ENCODE measurements at places on chromosomes 3 and 15.

DNA sequence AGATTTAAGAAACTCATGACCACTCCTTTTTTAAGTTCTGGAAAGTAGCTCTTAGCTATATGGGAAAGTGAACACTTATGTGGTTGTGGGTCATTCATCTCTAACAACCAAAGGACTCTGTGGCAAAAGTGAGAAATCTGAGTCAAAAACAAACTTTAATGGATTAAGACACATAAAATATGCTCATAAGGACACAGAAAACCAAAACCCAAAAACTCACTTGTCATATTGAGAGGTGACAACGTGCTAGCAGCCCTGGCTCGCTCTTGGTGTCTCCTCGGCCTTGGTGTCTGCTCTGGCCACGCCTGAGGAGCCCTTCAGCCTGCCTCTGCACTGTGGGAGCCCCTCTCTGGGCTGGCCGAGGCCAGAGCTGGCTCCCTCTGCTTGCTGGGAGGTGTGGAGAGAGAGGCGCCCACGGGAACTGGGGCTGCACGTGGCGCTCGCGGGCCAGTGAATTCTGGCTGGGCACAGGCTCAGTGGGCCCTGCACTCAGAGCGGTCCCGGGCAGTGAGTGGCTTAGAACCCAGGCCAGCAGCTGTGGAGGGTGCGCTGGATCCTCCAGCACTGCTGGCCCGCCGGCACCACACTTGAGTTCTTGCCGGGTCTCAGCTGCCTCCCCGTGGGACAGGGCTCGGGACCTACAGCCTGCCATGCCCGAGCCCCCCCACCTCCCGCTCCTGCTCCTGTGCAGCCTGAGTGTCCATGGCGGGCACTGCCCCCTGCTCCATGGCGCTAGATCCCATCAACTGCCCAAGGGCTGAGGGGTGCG lies 30.3 kb upstream of the SKIL start:
- DNase-seq, result no peak

GRCh38 chr15:48435321-48435720 lies 104.1 kb downstream of the DUT start:
- DNase-seq, result no peak

- DNase-seq, result no peak
Observed at GRCh38 chr3:10780243-10780642, 35.8 kb upstream of the SLC6A11 start.

DNA sequence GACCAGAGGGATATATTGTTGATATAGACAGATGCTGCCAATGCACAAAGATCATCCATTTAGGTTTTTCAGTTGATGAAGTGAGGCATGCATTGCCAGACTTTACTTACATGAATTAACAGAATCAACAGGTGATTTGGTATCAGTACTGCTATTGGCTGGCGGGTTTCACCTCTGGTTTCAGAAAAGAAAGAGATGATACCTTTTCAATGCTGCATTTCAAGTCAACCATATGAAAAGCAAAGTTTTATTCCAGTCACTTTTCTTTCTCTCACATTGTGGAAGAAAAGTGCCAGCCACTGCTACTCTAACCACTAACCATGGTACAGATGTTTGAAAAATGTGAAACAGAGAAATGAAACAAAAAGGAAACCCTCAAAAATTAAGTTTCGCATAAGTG lies 289.1 kb downstream of the TIGIT start:
- no peak for DNase-seq

DNA sequence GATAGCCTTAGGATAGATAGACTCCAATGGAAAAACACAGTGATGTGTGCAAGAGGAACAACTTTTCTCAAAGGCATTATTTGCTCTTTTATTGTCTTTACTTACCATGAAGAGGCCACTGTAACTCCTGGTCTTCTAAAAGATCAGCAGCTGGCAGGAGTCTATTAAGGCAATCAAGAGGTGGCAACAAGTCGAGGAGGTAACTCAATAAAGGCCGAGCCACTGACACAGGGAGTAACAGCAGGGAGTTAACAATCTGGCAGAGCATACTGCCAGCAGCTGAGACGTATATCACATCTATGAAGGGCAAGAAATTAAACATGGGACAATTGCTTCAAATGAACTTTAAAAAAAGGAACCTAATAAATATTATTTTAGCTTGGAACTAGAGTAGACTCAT lies 106.2 kb downstream of the HERC1 start:
- no peak for DNase-seq

- no peak for DNase-seq
Observed at GRCh38 chr3:125644036-125645005, 49.0 kb upstream of the OSBPL11 start.

DNA sequence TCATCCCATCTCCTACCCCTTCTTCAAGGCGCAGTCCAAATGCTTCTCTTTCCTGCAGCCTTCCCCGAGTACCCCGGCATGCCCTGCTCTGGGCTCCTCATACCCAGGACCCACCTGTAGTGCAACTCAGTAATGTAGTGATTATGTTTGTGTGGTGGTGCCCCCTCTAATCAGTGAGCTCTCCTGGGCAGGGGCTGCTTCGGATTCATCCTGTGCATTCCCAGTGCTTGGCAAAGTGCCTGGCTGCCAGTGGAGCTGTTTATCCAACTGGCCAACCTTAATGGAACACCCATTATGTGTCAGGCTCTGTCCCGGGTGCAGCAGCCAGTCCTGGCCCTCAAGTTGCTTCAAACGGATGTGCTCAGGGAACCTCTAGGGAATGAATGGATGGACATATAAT lies 174.4 kb upstream of the LINGO1 start:
- no peak for DNase-seq

DNA sequence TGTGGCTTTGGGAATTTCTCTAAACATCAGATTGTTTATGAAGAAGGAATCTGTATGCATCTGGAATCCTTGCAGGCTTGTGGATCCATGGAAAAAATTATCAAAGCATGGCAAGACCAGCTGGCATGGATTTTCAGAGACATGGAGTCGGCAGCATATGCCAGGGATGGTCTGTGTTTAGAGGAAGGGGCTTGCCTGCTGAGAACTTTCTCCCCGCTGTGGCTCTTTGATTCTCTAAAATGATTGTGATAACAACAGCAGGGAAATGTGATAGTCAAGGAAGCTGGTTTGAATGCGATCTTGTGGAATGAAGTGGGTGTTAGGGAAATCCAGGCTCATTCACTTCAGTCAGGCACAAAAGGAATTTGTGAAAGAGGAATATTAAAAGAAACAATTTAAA lies 245.7 kb upstream of the THRB start:
- no peak for DNase-seq

- no peak for DNase-seq
Observed at GRCh38 chr3:115680803-115681345, 57.6 kb downstream of the GAP43 start.

DNA sequence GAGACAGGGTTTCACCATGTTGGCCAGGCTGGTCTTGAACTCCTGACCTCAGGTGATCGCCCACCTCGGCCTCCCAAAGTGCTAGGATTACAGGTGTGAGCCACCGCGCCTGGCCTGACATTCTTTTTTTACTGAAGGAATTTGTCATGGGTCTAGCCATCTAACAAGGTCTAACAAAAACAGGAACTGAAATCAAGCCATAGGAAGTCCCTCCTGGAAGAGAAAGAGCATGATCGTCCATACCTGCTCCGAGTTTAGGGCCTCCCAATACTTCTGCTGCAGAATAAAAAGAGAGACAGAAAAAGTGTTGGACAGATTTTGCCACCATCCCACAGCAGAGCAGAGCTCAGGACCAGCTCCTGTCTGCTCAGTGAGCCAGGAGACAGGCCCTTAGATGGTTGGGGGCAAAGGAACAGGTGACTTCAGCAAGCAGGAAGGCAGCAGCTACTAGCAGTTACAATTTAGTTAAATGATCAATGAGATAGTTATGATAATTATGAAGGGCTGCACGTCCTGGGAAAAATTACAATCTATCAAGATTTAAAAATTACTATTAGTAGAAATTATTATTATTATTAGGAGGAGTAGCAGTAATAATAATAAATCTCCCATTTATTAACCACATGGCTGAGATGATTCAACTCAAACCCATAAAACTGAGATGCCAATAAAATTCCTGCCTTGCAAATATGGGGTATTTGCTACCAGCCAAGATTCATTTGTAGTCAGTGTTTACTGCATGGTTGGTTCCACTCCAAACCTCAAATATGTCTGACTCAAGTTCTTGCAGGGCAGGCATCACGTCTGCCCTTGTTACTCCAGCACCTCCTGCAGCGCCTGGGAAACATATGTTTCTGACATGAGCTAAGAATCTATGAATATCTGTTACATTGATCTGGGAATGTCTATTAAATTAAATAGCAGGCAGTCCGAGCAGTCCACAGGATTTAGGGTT lies 40.1 kb downstream of the TMEM44 start:
- no peak for DNase-seq

DNA sequence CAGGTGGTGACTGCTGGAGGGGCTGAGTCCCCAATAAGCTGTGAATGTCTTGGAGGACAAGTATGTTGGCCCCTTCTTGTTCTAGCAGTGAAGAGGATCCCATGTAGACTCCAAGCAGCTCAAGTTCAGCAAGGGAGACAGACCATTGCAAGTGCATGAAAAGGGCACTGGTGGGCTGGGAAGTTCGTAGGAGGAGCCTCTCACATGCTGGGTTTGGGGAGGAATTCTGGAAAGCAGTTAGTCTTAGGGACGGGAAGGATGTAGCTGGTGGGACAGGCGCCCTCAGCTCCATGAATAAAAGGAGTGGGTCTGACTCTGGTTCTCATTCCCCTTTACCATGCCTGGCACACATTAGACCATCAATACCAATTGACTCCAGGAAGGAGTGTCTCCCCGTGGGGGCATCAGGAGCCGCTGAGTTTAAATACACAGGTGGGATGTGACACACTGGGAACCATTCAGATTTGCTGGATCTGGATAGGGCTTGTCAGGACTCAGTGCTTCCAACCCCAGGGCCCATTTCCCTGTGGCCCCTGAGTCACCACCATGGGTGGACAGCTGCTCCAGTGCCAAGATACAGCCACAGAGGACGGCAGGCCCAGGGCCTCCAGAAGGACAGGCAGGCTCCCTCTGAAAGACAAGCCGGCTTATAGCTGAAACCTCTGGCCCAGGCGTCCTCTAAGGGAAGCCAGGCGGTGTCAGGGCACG lies 552 bp upstream of the XYLB start:
- DNase-seq, result no peak

- no peak for DNase-seq
Observed at GRCh38 chr3:194124193-194124592, 11.8 kb upstream of the HES1 start.

- DNase-seq, result no peak
Observed at GRCh38 chr3:190059242-190059590, 61.5 kb downstream of the P3H2 start.

GRCh38 chr15:98405013-98405412 lies 243.3 kb upstream of the IGF1R start:
- DNase-seq, result no peak

GRCh38 chr3:11140030-11140712 lies 14.1 kb upstream of the HRH1 start:
- DNase-seq, result peak; percentile 82

DNA sequence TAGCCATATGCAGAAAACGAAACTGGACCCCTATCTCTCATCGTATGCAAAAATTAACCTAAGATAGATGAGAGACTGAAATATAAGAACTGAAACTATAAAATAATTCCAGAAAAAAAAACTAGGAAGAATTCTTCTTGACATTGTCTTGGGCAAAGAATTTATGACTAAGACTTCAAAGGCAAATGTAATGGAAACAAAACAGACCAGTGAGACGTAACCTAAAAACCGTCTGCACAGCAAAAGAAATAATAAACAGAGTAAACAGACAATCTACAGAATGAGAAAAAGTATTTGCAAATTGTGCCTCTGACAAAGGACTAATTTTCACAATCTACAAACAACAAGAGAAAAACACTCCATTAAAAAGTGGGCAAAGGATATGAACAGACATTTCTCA lies 92.3 kb downstream of the FAM227B start:
- DNase-seq, result no peak

DNA sequence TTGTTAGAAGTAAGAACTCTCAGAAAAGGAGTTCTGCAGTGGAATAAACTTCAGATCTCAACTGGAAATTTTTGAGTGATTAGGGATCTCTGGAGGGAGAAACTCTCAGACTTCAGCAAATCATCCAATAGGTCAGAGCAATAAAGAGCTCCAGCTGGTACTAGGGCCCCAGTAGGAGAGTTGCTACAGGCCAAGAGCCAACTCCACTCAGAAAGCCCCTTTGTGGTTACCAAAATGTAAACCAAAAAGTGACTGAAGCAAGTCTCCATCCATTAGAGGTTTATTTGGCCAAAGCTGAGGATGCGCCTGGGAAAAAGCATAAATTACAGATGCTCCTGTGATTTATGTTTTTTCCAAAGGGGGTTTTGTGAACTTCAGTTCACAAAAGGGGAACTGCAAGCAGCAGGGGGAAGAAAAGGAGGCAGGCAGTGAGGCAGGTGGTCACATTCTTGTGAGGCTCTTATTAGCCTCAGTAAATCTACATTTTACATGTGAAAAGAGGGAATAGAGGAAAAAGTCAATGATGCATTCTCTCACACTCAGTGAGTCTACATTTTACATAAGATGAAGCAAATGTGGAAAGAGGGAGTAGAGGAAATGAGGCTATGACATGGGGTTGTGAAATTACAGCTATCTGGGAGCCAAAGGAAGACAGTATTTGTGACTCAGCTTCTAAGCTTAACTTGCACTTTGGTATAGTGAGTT lies 92.4 kb upstream of the DAZL start:
- DNase-seq, result peak; percentile 62

GRCh38 chr3:25904206-25904605 lies 114.3 kb downstream of the OXSM start:
- no peak for DNase-seq

DNA sequence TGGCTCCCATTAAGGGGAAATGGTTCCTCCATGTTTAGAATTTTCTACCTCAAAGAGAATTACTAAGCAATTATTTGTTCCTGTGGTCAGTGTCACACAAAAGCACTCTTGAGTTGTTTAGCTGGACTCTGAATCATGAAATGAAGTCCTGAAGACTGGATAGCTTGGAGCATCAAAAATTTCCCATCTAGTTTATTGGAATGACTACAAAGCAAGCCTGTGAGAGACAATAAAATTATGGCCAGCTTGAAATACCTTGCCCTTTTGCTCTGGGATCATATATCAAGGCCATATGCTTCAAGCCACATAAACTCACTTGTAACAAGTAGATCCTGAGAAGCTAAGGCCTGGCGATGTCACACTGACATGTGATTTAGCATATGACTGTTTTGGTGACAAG lies 292.3 kb downstream of the TIGIT start:
- no peak for DNase-seq

GRCh38 chr3:69747511-69748258 lies 8.4 kb downstream of the MITF start:
- no peak for DNase-seq

Data from KG1 (cell line).